Small intestine (tissue), 16 donors: ENCODE measurements at places on chromosomes 13 and 19.

- no peak for DNase-seq
Observed at GRCh38 chr19:29681422-29682235, 16.4 kb downstream of the PLEKHF1 start.

DNA sequence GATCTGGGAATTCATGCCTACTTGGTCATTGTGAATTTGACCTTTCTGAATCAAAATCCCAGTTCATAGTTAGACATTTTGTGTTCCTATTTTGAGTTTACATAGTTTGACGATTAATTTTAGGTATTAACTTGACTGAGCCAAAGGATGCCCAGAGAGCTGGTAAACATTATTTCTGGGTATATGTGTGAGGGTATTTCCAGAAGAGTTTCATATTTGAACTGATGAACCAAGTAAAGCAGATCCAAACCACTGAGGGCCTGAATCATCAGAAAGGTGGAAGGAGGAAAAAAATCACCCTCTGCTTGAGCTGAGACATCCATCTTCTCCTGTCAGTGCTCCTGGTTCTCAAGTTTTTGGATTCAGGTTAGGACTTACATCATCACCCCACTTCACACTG, 116.6 kb downstream of the CYSLTR2 start:
- DNase-seq, result no peak

DNA sequence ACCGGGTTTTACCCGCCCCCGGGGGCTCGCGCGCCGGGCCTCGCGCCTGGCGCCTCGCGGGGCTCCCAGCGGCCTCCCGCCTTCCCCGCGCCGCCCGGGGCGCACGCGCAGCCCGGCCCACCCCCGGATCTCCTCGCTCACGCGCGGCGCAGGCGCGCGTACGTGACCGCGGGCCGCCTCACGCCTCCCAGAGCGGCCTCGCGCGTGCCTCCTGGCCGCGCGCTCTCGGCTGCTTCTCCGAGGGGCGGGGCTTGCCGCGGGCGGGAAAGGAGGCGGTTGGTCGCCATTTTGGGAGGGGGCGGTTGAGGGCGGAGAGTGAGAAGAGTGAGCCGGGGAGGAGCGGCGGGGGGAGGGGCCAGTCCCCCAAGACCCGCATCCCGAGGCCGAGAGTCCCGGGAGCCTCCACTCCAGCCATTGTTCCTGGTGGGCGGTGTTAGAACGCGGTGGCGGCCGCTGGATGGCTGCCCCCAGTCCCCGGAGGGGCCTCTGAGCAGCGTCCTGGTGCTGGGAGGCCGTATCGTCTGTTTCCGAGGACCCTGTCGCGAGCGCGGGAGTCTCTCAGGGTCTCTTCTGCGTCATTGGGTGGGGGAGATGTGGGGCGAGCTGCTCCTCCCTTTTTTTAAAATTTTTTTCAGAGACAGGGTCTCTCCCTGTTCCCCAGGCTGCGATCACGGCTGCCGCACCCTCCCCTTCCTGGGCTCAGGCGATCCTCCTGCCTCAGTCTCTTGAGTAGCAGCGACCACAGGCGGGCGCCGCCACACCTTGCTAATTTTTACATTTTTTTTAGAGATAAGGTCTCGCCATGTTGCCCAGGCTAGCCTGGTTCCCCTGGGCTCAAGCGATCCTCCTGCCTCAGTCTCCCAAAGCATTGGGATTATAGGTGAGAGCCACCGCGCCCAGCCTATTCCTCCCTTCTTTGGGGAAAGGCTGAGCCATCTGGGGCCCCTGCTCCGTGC, at the start of gene ZNF541:
Gene ZNF541, minus strand, starts transcription at position 78 of the 956 bp plus-strand sequence. CDS start 17,292 bp downstream, outside the sequence.
- DNase-seq, result peak; percentile 65

DNA sequence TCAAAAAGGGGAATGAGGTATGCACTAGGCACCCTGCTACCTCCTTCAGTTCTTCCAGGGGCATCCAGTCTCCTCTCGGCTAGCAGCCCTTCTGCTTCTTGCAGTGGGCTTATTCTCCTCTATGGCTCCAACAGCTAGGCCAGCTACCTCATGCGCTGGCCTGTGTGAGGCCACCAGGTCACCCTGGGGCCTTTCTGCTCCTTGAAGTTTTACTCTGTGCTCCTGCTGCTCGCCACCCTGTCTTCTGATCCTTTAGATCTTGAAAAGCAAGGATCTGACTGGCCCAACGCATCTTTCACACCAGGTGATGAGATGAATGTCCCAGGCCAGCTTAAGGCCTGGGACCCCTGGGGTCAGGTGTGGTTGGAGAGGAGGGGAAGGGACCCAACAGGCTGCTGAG, 66.2 kb downstream of the RUBCNL start:
- DNase-seq, result no peak

DNA sequence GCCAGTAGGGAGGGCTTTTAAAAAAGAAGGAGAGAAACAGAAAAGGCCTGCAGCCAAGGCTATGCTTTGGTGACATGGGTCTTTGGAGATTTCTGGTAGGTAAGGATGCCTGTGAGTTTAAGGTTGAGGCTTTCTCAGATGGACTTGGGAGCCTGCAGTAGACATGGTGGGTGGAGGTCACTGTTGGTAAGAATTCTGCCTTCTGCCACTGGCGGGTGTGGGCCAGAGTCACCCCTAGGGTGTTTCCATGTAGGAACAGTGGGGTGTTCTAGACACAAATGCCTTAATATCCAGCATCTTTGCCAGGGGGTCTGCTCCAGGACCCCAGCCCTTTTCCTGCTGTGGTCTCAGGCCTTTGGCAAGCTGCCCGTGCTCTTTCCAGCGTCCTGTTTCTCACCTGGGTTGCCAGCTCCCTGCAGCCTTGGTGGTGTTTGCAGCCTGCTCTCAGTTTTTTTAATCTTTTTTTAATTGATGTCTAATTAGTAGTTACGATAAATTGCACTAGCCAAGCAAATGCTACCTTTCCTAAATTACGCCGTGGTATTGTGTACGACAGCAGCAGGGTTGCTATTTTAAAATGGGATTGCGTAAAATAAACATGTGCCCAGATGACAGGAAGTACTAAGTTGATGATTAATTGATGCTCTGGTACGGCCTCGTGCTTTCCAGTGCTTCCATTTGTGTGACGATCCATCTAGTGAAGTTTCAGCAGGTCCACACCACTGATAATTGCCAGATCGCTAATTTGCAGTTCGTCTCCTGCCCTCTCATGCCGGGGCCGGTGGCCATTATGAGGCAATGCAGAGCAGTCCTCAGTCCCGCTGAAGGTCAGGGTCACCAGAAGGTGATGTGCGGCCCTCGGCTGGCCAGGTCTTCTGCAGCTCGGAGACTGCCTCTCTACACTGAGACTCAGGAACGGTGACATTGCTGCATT, 35.3 kb upstream of the NPAS1 start:
- peak; percentile 71 for DNase-seq

DNA sequence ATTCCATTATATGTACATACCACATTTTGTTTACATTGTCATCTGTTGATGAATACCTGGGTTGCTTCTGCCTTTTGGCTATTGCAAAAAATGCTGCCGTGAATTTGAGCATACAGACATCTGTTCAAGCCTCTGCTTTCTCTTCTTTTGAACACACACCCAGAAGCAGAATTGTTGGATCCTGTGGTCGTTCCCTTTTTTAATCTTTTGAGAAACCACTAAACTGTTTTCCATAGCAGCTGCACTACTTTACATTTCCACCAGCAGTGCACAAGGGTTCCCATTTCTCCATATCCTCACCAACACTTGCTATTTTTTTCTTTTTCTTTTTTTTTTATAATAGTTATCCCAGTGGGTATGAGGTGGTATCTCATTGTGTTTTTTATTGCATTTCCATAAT, 123.5 kb downstream of the TEX29 start:
- DNase-seq, result no peak

DNA sequence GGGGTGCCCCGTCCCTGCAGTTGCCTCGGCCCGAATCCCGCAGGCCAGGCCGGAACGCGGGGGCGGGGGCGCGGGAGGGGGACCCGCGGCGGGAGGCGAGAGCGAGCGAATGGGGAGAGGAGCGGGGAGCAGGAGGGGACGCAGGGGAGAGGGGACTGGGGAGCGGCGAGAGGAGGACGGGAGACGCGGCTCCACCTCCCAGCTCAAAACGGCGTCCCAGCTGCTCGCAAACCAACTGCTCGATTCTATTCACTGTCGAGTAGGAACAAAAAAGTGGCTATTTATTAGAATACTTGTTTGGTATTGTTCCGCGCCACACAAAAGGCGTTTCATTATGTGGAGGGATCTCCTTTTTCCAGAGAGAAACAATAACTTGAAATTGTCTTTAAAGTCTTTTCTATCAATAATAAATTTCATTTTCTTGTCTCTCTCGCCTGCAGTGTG, 10.6 kb upstream of the SOX1 start:
- no peak for DNase-seq

DNA sequence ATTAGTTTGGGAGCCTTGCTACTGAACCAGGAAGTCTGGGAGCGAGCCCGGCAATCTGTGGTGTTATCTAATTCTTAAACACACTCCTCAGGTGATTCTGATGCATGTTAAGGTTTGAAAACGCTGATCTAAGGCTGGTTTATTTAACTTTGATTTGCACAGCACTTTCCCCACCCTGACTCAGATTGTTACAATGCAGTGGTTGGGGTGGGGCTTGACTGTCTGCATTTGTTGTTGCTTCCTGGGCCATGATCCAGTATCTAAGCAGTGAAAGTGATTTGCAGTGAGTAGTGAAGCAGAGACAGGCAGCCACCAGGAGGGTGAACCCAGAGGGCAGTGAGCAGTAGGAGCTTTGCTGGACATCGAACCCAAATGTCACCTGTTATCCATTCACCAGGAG, 81.6 kb upstream of the ARGLU1 start:
- DNase-seq, result peak; percentile 84

- no peak for DNase-seq
Observed at GRCh38 chr19:33486936-33487811, 34.4 kb downstream of the PEPD start.

GRCh38 chr19:49766930-49767299, at the start of gene AP2A1:
Gene AP2A1 (plus strand): TSS chr19:49767001. CDS start chr19:49767134, 133 bp downstream.
- no peak for DNase-seq

DNA sequence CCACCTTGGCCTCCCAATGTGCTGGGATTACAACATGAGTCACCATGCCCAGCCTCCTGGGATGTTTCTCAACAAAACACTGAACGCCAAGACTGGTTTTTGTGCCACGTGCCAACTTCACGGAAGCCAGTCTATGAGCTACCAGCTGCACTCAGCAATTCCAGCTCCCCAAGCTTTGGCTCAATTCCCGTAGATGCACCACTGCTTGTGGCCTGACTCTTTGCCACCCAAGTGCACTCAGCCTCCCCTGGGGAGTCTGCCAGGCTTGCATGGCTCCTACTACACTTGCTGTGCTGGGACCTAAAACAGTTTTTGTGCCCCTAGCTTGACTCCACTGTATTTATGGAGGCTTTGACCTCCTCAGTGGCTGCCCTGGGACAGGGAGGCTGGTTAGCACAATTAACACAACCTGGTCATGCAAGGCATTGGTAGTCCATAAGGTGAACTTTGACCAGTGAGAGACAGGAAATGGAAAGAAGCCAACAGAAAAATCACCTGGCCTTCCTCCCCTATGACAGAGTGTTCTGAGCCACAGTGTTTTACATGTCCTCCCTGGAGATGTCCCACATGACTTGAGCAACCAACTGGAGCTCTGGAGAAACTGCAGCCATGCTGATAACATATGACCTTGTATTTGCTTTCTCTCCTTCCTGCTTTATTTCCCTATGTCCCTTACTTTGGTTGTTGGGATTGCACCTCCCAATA, 1173.1 kb downstream of the UQCRFS1 start:
- DNase-seq, result no peak

DNA sequence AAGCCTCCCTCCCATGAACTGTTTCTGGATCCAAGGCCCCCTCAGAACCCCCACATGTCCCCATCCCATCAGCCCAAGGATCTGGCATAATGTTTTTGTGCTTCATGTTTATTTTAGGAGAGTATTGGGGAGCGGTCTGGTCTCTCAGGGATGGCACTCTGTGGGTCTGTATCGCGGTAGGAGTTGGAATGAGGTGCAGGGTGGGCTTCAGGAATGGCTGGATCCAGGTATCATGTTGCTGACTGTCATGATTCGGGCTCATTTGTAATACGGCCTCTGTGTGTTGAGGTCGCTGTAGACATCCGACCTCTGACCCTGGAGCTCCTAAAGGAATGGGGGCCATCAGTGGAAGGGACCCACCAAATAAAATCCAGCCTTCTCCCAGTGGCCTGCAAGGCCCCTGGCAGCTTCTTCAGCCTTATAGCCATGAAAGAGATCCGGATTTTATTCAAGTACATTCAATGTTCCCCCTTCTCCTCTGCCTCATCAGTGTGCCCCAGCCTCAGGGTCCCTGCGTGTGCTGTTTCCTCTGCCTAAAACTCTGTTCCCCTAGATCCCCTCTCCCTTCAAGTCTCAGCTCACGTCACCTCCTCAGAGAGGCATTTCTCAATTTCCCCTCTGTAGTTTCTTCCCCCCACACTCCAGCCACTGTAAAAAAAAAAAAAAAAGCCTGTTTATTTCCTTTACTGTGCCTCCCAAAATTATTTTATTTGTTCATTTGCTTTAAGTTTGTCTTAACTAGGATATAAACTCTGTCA, 2.2 kb downstream of the HCST start:
- no peak for DNase-seq

DNA sequence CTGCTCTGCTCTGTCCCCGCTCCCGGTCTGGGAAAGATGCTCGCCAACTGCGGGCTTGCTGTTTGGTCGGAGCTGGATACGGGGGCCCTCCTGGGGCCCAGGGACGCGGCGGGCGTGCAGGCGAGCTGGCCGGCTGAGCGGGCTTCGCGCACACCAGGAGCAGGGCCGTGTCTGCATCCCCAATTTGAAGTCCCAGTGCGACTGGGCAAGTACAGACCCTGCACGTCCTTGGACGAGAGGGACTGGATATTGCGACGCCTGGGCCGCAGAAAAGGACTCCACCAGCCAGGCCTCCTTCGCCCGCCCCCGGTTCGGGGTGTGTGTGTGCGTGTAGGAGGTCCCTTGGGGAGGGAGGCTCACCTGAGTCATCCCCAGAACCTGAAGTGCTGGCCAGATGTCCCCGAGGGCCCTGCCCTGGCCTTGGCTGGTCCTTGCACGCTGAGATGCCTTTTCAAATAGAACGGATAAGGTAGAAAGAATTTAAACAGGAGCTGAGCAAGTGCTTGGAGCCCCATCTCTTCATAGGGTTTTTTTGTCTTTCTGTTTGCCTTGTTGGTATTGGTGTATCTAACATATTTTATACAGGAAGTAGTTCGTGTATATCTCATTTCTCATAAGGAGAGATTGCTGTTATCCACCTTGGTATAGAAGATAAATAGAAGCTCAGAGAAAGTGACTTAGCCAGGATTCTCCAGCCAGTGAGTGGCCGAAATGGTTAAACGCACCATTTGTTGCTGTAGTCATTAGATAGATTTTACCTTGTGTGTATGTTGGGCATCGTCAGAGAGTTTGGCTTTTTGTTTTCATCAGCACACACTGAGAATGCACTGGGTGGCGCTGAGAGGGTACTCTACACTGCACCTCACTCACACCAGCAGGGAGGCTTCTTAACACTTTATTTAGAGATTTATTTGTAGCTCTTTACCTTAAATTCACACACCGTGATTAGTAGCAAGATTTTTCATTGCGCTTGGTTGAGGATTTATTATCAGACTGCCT, 1.1 kb downstream of the NAXD start:
- DNase-seq, result peak; percentile 64
